ENCODE measurements at places on chromosomes 5 and 9. TPM values are rescaled to one million over a fixed set of nuclear protein-coding genes. Genes with fewer than 3 reads are reported as not detected.
A peak's percentile ranks its signal among the peaks of the same experiment; 100 is the strongest.

GRCh38 chr9:121340676-121341392 is 29.2 kb downstream of the STOM start:
- H3K27me3 ChIP-seq = no peaks in the 10 kb centered on the region
- peaks cover 36% of the 10 kb centered on the region for H3K36me3 ChIP-seq
- no peak overlapping the region for H3K4me3 ChIP-seq
- peaks cover 6% of the 10 kb centered on the region for H3K4me1 ChIP-seq
- DNase-seq = no peak

DNA sequence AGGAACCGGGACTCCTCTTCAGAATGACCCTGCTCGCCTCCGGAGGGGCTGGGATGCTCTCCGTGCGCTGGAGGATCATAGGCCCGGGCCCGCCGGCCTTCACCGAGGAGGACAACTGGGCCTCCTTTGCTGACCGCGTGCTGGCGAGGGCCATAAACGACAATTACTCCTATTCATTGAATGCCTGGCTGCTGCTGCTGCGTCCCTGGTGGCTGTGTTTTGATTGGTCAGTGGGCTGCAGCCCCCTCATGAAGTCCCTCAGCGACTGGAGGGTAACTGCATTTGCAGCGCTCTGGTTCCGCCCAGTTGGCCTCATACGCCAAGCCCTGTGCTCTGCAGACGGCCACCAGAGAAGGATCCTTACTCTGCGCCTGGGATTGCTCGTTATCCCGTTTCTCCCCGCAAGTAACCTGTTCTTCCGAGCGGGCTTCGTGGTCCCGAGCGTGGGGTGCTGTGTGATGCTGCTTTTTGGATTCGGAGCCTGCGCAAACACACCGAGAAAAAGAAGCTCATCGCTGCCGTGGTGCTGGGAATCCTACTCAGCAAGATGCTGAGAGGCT is 16.6 kb downstream of the OR2V1 start:
- no peak overlapping the region for H3K4me3 ChIP-seq
- no peak overlapping the region for H3K27ac ChIP-seq

- H3K4me1 ChIP-seq = no peaks in the 10 kb centered on the region
- no peaks in the 10 kb centered on the region for H3K27me3 ChIP-seq
- DNase-seq = no peak
- H3K36me3 ChIP-seq = peaks cover 4% of the 10 kb centered on the region
Measured at GRCh38 chr9:127873886-127874285, 3.6 kb downstream of the AK1 start.

DNA sequence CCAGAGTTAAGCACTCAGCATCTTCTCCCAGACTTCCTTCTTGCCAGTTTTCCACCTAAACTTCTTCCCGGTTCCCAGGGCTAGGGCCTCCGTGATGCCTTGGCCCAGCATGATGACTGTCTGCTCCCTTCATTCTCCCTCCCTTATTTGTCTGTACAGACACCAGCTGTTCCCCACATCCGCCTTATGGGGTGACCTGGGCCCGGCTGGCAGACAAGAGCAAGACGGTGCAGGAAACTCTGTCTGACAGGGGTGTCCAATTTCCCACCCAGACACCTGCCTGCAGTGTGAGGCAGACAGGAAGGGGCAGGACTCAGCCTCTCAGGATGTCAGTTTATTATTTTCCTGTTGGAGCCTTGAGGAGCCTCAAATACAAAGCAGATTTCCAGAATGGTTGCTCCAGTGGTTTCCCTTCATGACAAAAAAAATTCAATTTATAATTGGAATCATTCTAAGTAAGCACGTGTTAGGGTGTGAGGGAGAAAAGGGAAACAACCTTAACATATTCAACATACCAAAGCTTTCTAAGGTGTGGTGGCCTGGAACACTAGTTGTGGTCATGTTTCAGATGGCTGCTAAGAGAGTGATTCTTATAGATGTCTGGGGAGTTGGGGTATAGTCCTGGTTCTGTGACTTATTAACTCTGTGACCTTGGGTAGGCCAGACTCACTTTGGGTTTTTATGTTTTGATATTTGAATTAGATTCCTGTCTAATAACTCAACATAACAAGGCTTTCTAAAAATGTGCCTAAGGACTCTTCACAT is 234.5 kb downstream of the PAPPA start:
- no peaks in the 10 kb centered on the region for H3K36me3 ChIP-seq
- no peaks in the 10 kb centered on the region for H3K27me3 ChIP-seq
- no peak for DNase-seq
- H3K4me1 ChIP-seq = no peaks in the 10 kb centered on the region
- no peak overlapping the region for H3K27ac ChIP-seq

- peak overlapping the region; percentile 40 for H3K4me3 ChIP-seq
- H3K4me1 ChIP-seq = peaks cover 39% of the 10 kb centered on the region
- peaks cover 11% of the 10 kb centered on the region for H3K36me3 ChIP-seq
- no peak for DNase-seq
Measured at GRCh38 chr5:50709471-50709870, 43.0 kb downstream of the PARP8 start.

- H3K36me3 ChIP-seq = no peaks in the 10 kb centered on the region
- H3K27ac ChIP-seq = no peak overlapping the region
- no peak for DNase-seq
Measured at GRCh38 chr5:147346006-147346561, 111.3 kb downstream of the STK32A start.

DNA sequence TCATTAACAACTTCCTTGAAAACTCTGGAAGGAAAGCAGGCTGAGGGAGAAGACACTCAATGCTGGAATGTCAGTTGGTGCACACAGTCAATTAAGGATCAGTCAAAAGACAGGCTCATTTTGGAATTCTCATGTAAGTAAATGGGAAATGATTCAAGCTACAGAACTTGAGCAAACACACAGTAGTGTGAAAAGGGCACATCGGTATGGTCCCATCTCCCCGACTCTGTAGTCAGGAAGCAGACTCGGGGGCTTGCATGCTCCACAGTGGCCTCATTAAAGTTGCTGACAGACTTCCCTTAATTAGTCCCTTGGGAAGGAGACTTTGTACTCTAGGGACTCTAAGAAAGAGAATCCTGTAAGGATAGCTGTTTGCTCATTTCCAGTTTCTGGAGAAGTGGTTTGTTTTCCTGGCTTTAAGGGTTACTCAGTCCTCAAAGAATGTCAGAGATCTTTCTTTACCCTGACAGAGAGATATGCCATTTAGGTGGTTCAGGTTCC is 339.2 kb downstream of the ADAMTS6 start:
- no peak overlapping the region for H3K4me3 ChIP-seq
- peaks cover 8% of the 10 kb centered on the region for H3K27me3 ChIP-seq
- no peak overlapping the region for H3K27ac ChIP-seq
- no peaks in the 10 kb centered on the region for H3K36me3 ChIP-seq

- no peaks in the 10 kb centered on the region for H3K27me3 ChIP-seq
- no peak overlapping the region for H3K4me3 ChIP-seq
- no peaks in the 10 kb centered on the region for H3K4me1 ChIP-seq
- DNase-seq = no peak
- H3K36me3 ChIP-seq = no peaks in the 10 kb centered on the region
- H3K27ac ChIP-seq = no peak overlapping the region
Measured at GRCh38 chr5:135690466-135690865, 111.7 kb upstream of the CXCL14 start.

DNA sequence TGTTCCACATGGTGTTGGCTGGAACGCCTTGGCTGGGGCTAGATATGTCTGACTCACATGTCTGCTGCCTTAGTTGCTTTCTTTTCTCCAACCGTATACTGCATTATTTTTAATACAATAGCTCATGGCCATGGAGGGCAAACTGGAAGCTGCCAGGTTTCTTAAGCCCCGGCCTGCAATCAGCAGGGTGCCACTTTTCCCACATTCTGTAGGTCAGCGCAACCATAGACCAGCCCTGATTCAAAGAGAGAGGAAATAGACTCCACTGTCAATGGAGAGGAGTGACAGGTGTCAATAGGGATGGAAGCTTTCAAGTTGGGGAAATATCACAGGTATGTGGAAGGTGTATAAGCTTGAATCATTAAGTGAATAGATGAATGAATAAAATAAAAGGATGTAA is 60.5 kb downstream of the TARS1 start:
- no peaks in the 10 kb centered on the region for H3K4me1 ChIP-seq
- H3K36me3 ChIP-seq = no peaks in the 10 kb centered on the region
- H3K4me3 ChIP-seq = no peak overlapping the region
- no peak overlapping the region for H3K27ac ChIP-seq
- no peak for DNase-seq

GRCh38 chr5:33470544-33470943 is 29.8 kb downstream of the TARS1 start:
- no peaks in the 10 kb centered on the region for H3K27me3 ChIP-seq
- no peak for DNase-seq
- no peak overlapping the region for H3K27ac ChIP-seq
- peaks cover 2% of the 10 kb centered on the region for H3K4me1 ChIP-seq

GRCh38 chr9:99173570-99174504 is 47.9 kb downstream of the ALG2 start:
- H3K27me3 ChIP-seq = peaks cover 16% of the 10 kb centered on the region
- no peaks in the 10 kb centered on the region for H3K36me3 ChIP-seq
- H3K4me1 ChIP-seq = peaks cover 15% of the 10 kb centered on the region
- DNase-seq = no peak
- H3K4me3 ChIP-seq = no peak overlapping the region
- H3K27ac ChIP-seq = no peak overlapping the region

DNA sequence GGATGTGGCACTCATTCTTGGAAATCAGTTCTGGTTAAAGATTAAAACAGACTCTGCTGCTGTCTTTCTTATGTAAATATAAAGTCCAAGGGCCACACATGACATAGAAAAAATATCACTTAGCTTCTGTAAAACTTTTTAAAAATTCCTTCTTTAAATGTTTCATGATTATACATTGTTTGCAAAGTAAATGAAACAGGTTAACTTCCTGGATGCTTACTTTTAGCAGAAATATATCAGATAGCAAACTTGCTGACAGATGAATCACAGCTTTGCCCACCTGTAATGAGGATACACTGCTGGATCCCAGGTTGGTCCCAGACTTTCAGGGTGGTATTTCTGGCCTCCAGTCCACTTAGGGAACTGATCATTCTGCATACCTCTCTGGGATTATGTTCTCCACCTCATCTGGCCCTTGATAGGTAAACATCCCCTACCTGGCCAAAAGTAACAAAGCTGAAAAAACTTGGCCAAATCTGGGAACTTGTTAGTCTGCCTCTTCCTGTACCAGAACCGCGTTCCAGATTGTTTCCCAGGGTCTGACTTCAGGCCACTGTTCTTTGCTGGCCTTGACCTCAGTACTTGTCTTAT is 340.5 kb downstream of the ADGRV1 start:
- H3K36me3 ChIP-seq = no peaks in the 10 kb centered on the region
- H3K27ac ChIP-seq = no peak overlapping the region
- H3K27me3 ChIP-seq = peaks cover 8% of the 10 kb centered on the region
- H3K4me3 ChIP-seq = no peak overlapping the region

GRCh38 chr5:69011910-69012309 is 81.9 kb upstream of the SLC30A5 start:
- H3K36me3 ChIP-seq = no peaks in the 10 kb centered on the region
- no peaks in the 10 kb centered on the region for H3K4me1 ChIP-seq
- H3K27ac ChIP-seq = no peak overlapping the region
- peaks cover 31% of the 10 kb centered on the region for H3K27me3 ChIP-seq

Gene FAT2
- not detected for total RNA-seq

Gene GRM6
- not detected for total RNA-seq

Gene CTNND2
- not detected for total RNA-seq

Gene SLCO6A1
- total RNA-seq = not detected

Gene CAMK2A
- total RNA-seq = not detected

Gene PPP3R2
- total RNA-seq = not detected

All from activated CD4-positive, alpha-beta T cell treated with anti-CD3 and anti-CD28 coated beads, Interleukin-2, amount 10 ng/mL, durations not matched to agents 24 days and 14 days (primary cell).